NCI-H1092 (cell line): ENCODE measurements at places on chromosomes 4 and X.

DNA sequence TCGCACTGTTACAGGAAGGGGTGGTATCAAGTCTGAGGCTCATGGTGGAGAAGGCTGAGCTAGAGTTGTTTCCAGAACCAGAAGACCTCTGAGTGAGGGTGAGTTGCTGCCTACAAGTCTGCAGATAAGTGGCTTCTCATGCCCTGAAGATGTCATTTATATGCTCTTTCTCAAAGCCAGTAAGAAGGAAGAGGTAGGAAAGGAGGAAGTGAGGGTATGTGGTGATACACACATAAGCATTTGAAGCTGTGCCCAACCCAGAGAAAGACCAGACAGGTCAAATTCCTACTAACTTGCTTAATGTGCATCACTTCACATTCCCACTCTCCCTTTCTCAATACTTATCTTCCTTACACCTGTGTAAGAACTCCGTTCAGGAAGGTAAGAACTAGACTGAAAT lies at the start of gene PPBP:
TSS of gene PPBP (minus strand) at position 130 of the 400 bp plus-strand sequence. CDS start at position 43, 87 bp downstream.
- DNase-seq = no peak

DNA sequence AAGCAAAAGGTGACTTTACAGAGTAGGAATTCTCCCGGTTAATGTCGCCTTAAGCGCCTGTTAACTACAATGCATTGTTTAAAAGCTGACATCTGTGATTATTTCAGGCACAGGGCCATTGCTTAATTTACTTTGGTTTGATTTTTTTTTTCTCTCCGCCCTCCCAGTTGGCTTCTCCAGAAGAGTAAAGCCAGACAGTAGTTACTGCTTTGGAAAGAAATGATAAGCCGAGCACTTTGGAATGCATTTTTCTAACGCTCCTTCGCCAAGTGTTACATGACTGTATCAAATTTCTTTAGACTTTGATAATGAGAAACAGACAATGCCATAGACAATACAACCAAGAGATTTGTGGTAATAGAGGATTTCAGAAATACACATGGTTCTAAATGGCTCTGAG lies 383.0 kb upstream of the TENM3 start:
- DNase-seq = no peak

- peak; percentile 7 for DNase-seq
These were observed 116.8 kb upstream of the SHISA3 start for GRCh38 chr4:42280327-42281095.

- no peak for DNase-seq
These were observed 1.4 kb downstream of the ELOVL6 start for GRCh38 chr4:110196871-110197528.

- DNase-seq = no peak
These were observed 49.4 kb upstream of the CHRNA9 start for GRCh38 chr4:40285692-40286091.

DNA sequence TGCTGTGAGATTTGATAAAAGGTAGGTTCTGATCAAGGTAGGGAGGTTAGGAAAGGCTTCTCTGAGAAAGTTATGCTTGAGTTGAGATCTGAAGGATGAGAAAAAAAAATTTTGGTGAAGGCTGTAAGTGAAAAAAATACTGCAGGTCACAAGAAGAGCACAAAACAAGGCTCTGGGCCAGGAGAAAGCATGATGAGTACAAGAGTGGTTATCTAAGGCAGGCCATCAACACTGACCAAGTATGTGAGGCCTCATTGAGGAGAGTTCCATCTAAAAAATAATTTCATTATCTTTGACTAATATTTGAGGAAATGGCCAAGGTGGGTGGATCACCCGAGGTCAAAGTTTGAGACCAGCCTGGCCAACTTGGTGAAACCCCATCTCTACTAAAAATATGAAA lies 71.6 kb upstream of the SLC4A4 start:
- no peak for DNase-seq
